ENCODE measurements at places on chromosomes 4 and X.

- DNase-seq, result no peak
These were observed 97.9 kb downstream of the NEUROG2 start for GRCh38 chr4:112418092-112418491.

DNA sequence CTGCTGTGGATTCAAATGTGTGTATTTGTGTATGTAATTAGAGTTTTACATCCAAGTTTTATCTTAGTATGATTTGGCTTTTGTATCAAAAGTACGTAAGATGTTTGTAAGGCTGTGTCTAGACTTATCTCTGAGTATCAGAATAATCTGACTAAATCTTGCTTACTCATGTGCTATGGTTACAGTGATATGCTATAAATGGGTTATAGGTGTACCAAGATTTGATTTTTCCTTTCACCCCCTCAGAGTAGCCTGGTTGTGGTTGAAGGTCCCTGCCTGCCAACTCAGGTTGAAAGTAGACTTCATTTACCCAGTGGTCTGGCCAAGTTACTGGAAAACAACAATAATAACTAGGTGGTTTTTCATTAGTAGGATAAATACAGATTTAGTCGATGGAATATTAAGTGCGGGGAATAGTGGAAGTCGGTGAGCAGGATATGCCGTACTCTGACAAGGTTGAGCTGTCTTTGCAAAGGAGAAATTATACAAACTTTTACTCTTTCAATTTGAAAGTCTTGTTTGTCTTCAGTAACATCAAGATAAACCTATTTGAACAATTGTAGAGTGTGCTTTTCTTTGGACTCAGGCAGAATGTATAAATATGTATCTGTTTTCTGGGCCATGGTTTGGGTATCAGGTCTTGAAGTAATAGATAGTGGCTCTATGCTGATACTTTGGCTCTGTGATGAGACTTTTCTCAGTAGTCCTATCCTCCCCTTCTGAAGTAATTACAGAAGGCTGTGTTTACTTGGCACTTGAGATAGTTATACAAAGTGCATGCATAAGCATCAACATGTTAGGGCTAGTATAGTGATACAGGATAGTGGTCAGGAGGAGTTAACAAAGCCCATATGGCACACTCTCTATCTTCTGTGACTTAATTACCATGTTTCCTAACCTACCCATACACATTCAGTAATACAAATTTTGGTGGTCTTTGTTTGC lies 23.7 kb downstream of the BMP2K start:
- DNase-seq, result no peak

- no peak for DNase-seq
These were observed 113.2 kb downstream of the MID1 start for GRCh38 chrX:10507181-10507580.

DNA sequence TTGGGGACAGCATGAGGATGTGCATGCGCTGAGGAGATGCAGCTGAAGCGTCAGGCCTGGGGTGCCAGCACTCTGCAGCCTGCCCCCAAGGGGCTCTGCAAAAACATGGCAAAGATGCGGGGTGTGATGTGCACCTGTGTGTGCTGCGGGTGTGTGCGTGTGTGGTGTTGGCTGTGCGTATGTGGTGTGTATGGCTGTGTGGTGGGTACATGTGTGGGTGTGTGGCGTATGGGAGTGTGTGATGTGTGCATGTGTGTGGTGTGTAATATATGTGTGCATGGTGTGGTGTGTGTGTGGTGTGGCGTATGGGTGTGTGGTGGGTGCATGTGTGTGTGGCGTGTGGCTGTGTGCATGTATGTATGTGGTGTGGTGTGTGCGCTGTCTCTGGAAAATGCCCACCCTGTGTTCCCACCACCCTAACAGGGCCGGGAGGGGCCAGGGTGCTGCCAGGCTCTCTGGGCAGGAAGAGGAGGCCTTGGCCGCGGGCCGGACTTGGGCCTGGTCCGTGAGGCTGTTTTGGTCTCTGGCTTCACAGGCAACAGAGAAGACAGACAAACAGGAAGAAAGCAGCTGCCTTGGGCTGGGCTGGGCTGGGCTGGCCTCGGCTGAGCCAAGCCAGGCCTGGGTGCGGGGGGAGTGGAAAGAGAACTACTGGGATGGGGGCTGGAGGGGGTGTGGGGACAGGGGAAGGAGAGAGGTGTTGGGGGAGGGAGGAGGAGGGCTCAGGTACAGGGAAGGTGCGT lies 1.1 kb upstream of the AVPR2 start:
- no peak for DNase-seq

- no peak for DNase-seq
These were observed 112.7 kb upstream of the NAP1L5 start for GRCh38 chr4:88810325-88810724.

DNA sequence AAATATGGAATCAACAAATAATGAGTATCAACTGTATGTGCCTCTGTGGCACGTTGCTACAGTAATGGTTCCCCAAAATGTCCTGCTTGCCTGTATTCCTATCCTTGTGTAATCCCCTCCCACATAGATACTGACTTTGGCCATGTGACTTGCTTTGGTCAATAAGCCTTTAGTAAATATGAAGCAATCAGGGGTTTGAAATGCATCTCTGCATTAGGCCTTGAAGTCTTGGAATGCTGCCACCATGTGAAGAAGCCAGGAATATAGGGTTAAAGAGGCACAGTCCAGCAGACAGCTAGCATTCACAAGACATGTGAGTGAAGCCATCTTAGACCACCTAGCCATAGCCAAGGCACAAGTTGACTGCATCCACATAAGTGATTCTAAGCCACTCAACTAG lies 190.9 kb downstream of the GABRB1 start:
- no peak for DNase-seq
